ENCODE measurements at places on chromosomes 1 and 21. TPM values are rescaled to one million over a fixed set of nuclear protein-coding genes. Genes with fewer than 3 reads are reported as not detected.

DNA sequence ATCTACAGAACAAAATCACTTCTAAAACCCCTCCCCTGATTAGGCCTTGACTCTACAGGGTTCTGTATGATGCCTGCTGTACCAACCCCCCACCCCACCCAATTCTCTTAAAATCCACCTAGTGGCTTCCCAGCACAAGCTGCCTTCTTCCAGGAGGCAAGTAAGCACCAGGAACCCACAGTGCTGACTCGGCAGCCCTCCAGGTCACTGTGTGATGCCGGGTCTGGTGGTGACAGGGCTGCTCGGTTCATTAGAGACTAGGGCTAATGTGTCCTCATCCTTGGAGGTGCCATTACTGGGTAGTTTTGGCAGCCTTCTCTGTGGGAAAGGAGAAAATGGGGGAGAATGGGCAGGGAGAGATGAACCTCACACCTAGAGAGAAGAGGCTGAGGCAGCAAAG, 363.5 kb downstream of the PTPRU start:
- DNase-seq, result no peak

DNA sequence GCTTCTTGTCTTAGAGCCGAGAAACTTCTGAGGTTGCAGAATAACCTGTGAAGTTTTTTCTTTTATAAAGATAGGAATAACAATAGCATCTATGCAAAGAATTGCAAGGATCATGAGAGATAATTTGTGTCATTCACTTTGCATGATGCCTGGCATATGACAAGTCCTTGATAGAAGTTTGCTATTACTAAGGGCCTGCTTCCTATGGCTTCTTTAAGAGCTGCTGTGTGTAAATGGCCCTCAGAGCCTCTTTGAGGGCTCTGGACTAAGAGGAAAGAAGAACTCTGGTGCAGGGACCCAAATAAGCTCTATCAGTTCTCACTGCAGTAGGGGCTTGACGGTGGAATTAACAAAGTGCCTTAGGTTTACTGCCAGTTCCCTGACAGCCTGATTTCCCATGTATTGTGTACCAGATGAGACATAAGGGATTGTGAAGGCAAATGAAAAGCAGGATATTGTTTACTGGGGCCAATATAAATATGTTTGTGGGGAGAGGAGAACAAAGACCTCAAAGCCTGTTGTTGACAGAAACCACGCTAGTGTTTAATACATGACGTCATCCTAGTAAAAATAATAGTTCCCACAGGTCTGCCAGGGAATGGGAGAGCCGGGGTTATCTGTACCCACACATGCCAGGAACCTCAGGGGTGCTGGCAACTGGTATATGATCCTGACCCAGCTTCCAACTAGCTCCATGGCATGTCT, 131.2 kb upstream of the UBE2U start:
- no peak for DNase-seq

DNA sequence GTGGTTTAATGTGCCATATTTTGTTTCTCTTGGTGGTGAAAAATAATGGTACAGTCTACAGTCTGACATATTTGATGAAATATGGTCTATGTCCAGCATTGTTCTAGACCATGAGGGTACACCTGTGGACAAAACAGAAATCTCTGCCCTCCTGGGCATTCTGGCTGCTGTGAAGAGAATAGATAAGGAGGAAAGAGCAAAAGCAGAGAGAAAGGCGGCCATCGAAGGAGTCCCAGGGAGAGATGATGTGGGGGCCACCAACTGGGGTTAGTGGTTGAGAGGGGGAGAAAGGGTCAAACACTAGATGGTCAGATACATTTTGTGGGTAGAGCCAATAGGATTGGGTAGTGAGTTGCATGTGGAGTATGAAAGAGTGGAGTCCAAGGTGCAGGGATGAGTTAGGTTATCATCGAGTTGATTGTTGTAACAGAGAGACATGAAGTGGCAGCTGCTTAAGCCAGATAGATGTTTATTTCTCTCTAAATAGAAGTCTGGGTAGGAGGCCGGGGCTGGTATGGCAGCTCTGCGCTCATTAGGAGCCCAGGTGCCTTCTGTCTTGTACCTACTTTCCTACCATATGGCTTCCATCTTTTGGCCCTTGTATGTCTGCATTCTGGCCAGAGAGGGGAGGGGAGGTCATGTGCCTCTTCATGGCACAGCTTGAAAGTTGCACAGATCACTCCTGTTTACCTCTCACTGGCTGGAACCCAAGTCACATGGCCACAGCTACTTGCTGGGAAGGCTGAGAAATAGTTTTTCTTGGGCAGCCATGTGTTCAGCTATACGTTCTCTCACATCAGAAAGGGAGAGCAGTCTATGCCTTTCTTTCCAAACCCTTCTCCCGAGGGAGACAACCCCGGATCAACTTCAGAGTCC, 13.0 kb downstream of the UBE4B start:
- no peak for DNase-seq

DNA sequence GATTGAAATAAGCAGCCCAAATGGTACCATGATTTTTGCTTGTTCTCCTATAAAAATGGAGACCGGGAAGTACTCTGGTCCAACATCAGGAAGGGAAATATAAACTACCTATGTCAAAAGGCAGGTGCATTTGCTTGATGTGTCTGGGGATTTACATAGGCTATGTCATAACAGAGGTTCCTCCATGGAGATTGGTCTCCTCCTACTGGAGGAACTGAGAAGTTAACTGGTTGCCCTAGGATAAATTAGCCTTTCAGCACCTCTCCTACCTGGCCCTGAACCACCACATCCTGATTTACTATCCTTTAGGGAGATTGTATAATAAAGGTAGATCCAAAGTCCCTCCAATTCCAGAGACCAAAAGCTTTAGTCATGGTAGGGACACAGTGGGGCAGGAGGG, 1109.3 kb upstream of the B3GALT2 start:
- DNase-seq, result no peak

The PDPN gene
- total RNA-seq, result 4.1 TPM

The LIPI gene
- not detected for total RNA-seq

The SDHC gene
- total RNA-seq, result 264 TPM

The PLCH2 gene
- total RNA-seq, result 3.6 TPM

The DDAH1 gene
- total RNA-seq, result 88.5 TPM

Measured in left colon (tissue), 2 donors.